Hypothalamus (tissue), 51 donors: ENCODE measurements at places on chromosomes 6 and 20.

DNA sequence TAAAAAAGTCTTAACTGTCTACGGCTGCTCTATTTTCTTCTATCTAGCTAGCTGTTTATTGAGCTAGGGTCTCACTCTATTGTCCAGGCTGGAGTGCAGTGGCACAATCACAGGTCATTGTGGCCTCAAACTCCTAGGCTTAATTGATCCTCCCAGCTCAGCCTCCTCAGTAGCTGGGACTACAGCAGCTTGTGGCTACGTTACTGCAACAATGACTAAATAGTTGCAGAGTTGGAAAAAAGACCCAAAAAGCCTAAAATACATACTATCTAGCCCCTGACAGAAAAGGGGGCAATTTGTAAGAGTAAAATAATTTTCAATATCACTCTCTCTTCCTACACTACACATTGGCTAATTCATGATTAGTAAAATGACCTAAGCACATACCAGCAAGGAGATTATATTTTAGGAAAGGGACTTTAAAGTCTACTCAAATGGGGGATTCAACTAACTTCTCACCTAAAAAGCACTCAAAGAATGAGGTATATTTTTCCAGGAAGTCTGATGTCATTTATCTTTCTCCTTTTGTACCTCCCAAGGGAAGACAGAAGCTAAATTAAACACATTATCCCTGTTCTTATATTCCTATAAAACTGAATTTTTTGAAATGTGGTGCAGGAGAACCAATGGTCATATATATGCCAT is 82.8 kb downstream of the ZMYND8 start:
- DNase-seq = no peak

DNA sequence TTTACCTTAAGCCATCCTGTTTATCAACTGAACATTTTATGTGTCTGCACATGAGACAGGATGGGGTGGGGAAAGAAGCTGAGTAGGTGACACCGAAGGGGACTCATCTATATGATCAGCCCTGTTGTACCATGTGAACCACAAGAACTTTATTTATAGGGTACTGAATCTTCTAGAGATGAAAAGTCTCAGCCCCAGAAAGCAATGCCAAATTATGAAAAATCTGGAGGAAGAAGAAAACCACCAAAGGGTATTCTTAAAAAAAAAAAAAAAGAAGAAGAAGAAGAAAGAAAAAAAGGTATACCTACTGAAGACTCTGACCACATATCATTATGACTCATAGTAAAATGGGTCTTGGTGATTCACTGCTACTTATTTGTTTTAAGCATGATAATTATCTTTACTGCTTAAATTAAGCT is 39.8 kb upstream of the HBS1L start:
- DNase-seq = no peak

DNA sequence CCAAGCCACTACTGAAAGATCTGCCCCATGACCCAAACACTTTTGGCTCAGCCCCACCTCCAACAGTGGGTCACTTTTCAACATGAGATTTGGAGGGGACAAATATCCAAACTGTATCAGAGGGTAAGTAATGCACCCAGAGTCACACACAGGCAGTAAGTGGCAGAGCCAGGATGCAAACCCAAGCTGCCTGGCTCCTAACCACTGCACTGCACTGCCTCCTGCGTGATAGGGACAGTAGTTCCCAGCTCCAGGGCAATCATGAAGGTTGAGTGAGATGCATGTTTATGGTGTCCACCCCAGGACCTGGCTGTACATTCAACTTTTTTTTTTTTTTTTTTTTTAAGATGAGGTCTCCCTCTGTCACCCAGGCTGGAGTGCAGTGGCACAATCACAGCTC is 88.2 kb downstream of the TOX2 start:
- no peak for DNase-seq

DNA sequence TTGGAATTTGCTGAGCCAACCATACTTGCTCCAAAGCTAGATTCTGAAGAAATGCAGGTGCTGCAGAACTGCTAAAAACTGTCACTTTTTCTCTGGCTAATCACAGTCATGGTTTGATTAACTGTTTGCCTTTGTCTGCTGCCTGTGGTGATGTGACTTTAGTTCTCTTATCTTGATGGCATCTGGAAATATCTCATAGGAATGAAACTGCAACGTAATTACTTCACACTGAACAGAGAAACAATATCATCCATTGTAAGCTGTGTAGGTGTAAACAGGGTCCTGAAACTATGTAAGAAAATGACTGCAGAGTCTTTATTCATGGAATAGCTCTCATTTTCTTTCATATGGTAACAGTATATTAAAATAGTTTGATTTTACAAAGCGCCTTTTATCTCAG is 721.9 kb upstream of the HS3ST5 start:
- DNase-seq = no peak

DNA sequence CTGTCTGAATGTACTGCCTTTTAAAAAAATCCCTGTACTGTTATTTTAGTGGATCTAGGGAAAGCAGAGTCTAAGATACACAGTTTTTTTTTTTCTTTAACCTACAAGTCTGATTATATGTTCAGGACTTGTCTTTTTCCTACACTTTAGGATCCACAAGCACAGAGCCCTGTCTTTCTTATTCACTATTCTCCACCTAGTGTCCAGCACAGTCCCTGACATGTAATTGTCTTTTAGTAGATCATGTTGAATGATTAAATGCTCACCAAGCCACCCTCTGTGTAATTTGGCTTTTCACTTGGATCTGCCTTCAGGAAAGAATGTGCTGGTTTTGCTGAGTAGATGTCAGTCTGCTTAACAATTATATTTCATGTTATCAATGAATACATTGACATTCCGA is 35.8 kb upstream of the YWHAB start:
- DNase-seq = no peak

DNA sequence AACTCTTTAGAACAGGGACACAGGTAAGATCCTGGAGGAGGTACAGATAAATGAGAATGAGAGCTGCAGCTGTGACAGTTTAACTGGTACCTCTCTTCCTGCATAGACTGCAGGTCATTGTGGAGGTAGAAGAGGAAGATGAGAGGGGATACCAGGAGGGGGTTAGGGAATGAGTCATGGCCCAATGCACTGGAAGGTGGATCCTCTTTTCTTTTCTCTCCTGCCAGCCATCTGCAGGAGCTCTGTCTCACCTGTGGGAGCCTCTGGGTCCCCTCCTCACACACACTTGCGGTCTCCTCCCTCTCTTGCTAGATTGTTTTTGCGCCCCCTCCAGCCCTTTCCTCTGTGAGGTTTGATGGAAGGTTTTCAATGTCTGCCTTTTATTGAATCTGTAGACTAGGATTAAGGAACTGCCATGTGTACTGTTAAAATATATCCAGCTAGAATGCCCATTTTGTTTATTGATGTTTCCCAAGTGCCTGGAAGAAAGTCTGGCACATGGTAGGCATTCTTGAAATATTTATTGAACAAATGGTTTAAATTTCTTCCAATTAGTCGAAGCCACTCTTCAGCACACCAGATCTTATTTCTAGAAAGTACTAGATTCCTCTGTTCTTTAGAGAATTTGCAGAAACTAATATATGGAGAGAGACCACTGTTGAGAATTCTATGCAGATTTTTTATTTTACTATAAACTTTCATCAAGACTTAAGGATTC is 13.0 kb downstream of the C6orf163 start:
- no peak for DNase-seq
